Activated CD4-positive, alpha-beta T cell treated with anti-CD3 and anti-CD28 coated beads, Interleukin-2, amount 10 ng/mL, durations not matched to agents 24 days and 14 days (primary cell): ENCODE measurements at places on chromosomes 2 and 18. TPM values are rescaled to one million over a fixed set of nuclear protein-coding genes. Genes with fewer than 3 reads are reported as not detected.

Gene AGXT
- total RNA-seq: not detected in 2 replicates

Gene CFAP65
- total RNA-seq: not detected in 2 replicates

DNA sequence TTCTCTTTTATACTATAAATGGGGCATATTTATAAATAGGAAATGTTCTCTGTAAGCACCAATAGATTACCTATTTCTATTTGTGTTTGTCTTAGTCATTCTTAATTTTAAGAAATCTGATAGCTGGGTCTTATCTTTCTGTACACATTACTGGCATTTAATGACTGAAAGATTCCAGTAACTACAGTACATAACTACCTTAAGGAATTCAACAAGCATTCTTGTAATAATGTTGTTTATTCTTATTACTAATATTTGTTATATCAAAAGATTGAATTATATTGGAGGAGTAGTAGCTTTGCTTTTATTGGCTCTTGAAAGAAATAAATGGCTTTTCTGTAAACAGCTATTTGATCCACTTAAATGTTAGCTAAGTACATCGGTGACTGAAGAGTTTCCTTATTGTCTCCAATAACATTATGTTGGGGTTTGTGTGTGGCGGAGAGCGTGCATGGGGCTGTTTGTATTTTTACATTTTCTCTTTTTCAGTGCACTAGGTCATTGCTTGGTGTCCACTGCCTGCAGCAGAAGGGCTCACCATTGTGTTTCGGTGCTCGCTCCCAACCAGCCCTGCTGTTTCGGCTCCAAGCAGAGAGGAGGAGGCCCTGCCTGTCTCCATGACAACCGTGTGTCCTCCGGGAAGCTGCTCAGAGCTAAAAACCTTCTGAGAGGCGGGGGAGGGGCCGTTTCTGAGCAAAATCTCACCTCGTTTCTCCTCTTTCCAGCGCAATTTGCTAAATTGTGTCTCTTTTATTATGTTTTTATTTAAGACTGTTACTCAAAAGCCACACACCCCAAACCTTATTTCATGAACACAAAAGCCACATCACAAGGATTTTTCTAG is 112.5 kb upstream of the SLC38A11 start:
- no peak for DNase-seq

DNA sequence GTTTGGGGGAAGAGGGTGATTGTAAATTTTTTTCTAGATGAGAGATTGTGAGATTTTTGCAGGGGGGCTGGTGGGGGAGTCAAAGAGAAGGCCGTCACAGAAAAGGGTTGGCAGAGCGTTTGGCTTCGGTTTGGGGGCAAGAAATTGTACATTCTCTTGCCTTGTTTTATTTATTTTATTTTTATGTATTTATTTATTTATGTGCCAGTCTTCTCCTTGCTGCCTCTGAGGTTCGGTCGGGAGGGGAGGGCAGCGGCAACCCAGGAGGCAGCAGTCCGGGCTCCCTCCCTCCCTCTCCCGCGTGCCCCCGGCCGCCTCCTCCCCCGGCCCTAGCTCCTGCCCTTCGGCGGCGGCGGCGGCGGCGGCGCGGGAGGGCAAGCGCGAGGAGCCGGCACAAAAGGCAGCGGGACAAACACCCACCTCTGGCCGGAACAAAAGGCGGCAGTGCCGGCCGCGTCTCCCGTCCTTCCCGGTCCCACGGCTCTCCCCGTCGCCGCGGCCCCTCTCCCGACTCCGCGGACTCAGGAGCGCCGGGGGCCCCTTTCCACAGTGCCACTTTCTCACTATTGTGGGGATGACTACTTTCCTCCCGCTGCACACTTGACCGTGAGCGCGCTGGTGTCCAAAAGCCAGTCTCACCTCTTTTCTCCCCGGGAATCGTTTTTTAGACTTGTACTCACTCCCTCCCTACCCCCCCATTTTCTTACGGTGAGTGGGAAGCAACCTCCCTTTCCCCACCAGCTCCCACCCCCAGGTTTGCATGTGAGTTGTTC is 1.2 kb downstream of the BCL11A start:
- DNase-seq: peak; percentile 59

DNA sequence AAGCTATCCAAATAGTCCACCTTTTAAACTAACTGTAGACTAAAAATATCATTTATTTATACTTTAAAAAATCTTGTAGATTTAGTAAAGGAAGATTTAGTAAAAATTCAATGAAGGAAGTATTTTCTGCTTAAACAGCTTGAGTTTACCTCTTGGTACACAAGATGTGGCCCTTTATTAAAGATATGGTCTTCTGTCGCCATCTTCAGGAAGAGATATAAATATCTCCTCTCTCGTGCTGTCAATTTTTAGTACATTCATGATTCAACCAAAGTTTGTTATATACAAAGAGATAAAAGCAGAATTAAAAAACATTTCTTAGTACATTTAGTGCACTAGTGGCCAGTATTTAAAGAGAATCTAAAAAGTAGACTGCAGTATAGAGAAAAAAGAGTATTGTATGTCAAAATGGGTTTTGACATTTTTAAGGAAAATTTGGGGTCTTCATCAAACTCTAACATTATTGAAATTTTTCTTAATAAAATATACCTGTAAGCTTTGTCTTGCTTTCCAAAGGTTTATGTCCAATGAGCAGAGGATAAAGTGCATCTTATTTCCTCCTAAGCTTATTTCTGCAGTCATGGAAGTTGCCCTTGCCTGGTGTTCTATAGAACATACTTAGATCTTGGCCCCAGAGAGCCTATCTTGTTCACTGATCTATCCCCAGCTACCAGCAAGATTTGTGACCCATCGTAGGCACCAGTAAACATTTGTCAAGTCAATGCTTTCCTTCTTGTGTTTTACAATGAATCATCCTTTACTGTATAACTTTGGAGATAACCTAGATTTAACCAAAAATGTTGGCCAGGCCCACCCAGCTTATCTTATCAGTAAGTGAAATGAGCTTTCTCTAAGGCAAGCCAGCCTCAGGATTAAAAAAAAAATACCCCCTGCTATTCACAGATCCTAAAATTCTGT is 18.5 kb upstream of the EML6 start:
- peak; percentile 68 for DNase-seq

DNA sequence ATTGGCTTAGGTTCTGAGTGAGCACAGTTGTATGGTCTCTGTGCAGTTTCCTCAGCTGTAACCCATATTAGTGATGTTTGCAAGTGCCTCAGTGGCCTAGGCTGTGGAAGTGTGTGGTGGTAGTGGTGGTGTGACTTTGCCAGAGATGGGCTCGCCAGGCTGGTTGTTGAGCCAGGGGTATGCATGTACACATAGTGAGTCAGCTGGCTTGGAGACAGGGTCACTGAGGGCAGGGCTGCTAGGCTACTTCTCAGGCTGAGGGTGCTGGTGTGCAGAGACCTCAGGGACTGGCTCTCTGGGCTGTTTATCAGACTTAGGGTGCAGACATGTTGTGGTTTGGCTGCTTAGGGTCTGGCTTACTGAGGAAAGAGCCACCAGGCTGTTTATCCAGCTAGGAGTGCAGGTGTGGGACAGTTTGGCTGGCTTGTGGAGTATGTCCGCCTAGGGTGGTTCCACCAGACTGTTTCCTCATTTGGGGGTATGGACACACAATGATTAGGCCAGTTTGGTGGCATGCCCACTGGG is 15.0 kb downstream of the APLF start:
- no peak for DNase-seq
